Stimulated activated CD8-positive, alpha-beta memory T cell treated with anti-CD3 and anti-CD28 coated beads, Interleukin-12 subunit alpha, Interleukin-12 subunit beta, amount 100 ng/mL, for 4 hours (primary cell): ENCODE measurements at places on chromosomes 5 and 9.

DNA sequence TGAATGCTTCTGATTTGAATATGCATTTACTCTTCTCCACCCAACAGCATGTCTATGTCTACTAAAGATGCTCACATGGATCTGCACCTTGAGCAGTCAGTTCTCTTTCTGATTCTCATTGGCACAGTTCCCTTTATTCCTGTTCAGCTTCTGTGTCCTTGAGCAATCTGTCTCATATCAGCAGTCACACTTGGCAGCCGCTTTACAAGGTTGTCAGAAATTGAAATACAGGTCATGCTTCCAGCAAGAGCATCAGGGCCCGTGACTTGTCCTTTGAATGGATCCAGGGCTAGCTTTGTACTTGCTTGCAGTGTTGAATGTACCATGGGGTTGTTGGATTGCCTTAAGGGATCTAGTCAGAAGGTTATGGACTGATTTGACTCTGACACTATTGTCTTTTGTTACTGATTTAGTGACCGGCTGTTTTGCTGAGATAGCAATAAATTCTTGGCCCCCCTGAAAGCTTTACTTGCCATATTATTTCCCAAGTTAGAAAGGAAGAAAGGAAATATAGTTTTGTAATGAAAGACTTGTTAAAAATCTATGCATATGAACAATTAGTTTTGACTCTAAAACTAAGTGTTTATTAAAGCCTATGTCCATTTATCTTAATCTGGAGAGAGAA lies 273.4 kb upstream of the ISL1 start:
- no peak for DNase-seq

GRCh38 chr5:149756354-149756753 lies 26.2 kb downstream of the PPARGC1B start:
- no peak for DNase-seq

DNA sequence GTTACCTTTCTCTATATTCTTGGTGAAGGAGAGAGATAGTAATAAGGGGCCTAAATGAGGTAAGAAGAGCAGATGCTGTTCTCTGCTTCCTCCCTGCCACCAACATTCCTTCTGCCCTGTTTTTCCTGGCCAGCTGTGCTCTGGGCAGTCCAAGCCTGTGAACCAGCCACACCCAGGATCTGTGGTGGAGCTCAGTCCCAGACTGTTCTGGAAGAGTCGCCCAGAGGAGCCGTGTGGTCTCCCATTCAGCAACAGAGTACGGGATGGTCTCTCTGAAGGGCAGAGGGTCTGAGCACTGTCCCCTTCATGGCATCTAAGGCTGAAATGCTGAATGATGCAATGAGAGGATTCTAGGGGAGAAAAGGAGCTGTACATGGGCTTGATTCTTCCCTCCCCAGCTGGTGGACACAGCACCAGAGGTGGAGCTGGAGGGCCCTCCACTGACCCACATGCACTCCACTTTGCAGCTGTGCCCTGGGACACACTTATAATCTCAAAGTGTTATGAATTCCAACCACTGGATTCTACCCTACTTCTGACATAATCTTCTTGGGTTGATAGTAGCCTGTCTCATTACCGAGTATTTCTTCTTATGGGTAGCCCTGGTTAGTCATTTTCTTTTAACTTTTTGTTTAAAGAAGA lies 70.8 kb upstream of the RPS23 start:
- no peak for DNase-seq

DNA sequence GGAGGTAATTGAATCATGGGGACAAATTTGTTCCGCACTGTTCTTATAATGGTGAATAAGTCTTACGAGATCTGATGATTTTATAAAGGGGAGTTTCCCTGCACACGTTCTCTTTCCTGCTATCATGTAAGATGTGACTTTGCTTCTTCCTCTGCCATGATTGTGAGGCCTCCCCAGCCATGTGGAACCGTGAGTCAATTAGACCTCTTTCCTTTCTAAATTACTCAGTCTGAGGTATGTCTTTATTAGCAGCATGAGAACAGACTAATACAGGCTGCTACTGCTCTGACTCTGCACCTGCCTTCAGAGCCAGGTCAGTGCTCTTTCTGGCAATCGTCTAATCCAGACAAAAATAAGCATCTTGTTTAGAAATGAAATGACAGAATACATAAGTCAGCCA lies 479.2 kb upstream of the TUSC1 start:
- DNase-seq, result no peak

DNA sequence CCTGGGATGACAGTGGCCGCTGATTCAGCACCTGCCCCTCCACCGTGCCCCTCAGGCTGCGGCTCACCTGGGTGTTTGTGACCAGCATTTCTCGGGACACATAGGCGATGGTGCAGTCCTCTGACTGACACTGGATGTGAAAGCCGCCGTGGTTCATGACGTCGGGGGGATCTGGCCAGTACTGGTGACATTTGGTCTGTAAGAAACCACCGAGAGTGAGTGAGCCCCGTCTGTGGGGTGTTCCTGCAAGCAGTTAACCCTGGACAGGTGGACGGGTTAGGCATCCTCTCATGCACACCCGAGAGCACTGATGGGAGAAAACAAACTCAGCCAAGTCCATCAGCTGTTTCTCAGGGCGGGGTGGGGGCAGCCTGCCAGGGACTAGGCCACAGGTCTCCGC lies 62.5 kb upstream of the EPB41L4B start:
- no peak for DNase-seq

- no peak for DNase-seq
These were observed 227.6 kb upstream of the ANKRD55 start for GRCh38 chr5:56460681-56461191.

DNA sequence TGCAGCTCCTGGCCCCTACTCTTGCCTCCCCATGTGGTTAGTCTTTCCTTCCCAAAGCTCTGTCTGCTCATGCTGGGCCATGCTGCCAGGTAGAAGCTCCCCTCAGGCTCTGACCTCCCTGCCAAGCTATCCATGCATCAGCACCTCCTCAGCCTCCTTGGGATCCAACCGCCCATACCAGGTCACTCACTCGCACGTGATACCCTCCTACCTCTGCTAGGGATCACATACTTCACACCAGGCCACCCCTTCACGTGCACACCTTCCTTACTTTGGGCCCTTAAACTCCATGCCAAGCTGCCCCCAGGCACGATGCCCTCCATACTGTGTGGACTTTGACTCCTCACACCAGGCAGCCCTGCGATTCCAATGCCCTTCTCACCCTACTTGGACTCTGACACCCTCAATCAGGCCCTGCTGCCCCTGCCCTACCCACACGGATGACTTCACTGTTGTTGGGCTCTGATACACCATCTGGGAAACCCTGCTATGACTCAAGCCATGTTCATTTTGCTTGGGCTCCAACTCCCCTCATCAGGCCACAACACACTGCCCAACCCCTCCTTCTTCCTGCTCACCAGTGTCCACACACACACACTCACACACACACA lies 34.1 kb downstream of the ZNF483 start:
- no peak for DNase-seq

DNA sequence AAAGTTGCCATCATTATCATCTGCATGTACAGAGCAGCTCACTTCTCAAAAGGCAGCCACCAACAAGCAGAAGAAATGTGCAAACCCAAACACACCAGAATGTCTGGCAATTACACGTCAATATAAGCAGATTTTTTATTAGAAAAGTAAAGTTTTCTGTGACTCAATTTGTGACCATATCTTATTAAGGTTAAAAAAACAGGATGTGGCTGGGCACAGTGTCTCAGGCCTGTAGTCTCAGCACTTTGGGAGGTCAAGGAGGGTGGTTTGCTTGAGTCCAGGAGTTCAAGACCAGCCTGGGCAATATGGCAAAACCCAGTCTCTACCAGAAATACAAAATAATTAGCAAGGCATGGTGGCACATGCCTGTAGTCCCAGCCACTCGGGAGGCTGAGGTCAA lies 176.7 kb downstream of the FANCC start:
- DNase-seq, result no peak

- no peak for DNase-seq
These were observed 363.3 kb upstream of the RPS23 start for GRCh38 chr5:82641331-82642003.

DNA sequence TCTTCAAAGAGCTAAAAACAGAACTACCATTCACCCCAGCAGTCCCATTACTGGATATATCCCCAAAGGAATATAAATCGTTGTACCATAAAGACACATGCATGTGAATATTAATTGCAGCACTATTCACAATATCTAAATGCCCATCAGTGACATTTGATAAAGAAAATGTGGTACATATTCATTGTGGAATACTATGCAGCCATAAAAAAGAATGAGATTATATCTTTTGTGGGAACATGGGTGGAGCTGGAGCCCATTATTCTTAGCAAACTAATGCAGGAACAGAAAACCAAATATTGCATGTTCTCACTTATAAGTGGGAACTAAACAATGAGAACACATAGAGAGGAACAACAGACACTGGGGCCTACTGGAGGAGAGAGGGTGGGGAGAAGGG lies 38.7 kb downstream of the FCHO2 start:
- DNase-seq, result no peak

DNA sequence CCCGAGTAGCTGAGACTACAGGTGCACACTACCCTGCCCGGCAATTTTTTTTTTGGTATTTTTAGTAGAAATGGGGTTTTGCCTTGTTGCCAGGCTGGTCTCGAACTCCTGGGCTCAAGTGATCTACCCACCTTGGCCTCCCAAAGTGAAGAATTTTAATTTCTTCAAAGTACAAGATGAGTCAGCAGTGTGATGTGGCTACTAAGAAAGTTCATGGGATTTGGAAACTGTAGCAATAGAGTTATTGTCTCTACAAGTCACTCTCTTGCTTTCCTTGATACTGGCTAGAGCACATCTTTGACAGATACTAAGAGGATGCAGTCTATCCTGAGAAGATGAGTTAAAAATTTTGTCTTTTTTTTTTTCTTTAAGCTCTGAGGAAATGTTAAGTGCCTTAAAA lies 1.6 kb downstream of the CREB3 start:
- no peak for DNase-seq

GRCh38 chr5:150144246-150144801 lies 11.3 kb downstream of the PDGFRB start:
- no peak for DNase-seq

- DNase-seq, result no peak
These were observed 72.5 kb upstream of the DAPK1 start for GRCh38 chr9:87425202-87425601.

GRCh38 chr9:130302785-130303612 lies 37.4 kb downstream of the HMCN2 start:
- DNase-seq, result no peak

- no peak for DNase-seq
These were observed 215.4 kb upstream of the NFIL3 start for GRCh38 chr9:91639054-91639453.

DNA sequence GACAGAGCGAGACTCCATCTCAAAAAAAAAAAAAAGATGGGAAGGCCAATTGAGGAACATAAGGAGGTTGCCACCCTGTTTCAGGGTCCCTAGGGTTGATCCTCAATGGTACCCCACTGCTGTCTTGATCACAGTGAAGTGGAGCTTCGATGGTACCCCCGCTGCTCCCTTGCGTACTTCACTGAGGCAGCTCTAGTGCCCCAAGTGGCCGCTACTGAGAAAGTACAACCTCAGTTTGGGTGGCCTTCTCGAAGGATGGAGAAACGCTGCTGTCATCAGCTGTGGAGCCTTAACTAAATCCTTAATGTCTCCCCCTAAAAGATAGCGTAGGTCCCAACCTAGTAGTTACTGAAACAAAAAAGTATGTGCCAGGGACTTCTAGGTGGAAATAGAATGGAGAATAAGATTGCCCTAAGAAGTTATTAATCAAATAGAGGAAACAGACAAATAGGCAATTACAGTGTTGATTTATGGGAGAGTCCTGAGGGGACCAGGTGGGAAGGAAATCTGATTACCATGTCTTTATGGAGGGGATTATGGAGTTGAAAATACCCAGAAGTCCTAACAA lies 6.3 kb downstream of the TESK1 start:
- peak; percentile 24 for DNase-seq

DNA sequence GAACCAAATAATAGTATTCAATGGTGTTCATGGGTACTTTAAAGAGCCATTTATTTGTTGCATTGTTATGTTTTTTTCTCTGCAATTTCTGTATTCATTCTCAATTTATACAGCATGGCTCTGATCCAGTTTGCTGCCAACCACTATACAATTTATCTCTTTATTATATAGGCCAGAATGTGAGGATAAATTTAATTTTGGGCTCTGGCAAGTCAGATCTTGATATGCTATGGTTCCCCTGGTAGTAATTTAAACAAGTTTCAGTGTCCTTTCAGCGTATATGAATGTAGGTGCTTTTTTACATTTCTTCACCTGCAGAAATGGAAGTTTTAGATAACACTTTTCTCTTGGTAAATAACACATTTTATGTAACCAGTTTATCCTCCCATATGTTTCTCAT lies 1118.0 kb upstream of the SEMA6A start:
- no peak for DNase-seq

- DNase-seq, result no peak
These were observed 482 bp downstream of the NFIB start for GRCh38 chr9:14313378-14313940.

DNA sequence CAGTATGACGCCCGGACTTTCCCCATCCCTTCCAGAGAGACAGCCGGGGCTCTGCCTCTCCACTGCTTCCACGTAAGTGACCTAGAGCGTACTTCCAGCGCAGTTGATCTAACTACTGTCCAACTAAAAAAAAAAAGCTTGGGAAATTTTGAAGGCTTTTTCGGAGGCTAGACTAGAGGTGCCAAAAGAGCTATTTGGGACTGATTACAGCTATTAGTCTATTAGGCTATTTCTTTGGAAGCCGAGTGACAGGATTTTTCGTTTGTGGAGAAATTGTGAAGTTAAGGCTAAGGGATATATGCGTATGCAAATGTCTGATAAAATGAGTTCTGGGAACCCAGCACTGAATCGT lies 1.5 kb downstream of the CCNO start:
- DNase-seq, result no peak

DNA sequence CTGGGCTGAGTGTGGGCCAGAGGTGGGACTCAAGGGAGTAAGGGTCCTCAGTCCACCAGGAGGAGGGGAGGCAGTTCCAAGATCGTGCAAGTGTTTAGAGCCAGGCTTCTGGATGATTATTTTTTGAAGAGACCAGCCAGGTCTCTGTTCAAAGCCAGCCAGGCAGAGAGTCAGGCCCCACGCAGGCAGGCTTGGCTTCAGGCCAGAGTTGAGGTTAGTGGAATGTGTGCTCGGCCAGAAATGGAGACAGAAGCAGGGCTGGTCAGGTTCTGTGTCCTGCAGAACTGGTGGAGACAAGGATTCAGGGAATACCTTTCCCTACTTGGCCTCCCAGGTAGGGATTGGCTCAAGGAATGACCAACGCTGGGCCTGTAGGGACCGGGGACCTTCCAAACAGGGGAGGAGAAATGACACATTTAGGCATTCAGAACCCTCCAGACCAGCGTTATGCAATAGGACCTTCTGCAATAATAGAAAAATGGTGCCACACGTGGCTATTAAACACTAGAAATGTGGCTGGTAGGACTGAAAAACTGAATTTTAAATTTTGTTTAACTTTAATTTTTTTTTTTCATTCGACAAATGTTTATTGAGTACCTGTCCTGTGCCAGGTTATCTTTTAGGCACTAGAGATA lies 106.2 kb downstream of the CMYA5 start:
- DNase-seq, result no peak

- DNase-seq, result no peak
These were observed 356.5 kb upstream of the TUSC1 start for GRCh38 chr9:26034786-26035185.
